ENCODE measurements at places on chromosomes 5 and 9.

- peak; percentile 20 for DNase-seq
Observed at GRCh38 chr5:149323621-149324205, 21.6 kb upstream of the GRPEL2 start.

- DNase-seq = peak; percentile 97
Observed at GRCh38 chr9:121725008-121725775, 73.8 kb downstream of the DAB2IP start.

- DNase-seq = no peak
Observed at GRCh38 chr5:162837155-162837554, 600.2 kb upstream of the CCNG1 start.

DNA sequence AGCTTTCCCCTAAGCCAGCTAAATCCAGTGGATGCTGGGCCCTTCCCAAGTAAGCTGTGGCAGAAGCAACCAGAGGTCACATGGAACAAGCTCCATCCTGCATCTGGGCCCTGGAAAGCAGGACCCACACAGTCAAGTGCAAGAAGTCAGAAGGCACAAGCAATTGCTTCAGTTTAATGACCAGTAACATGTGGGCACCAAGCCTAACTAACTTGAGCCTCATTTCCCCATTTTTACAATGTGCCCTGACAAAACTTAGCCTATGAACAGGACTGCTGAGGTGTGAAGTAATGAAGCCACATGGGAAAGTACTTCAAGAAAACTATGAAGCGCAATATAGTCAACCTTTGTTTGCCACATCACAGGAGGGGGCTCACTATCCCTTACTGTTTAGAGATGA lies 90.5 kb downstream of the TLE1 start:
- DNase-seq = no peak

GRCh38 chr9:79201636-79202035 lies 370.1 kb upstream of the TLE4 start:
- no peak for DNase-seq

GRCh38 chr5:171750311-171750788 lies 35.3 kb upstream of the SMIM23 start:
- no peak for DNase-seq

DNA sequence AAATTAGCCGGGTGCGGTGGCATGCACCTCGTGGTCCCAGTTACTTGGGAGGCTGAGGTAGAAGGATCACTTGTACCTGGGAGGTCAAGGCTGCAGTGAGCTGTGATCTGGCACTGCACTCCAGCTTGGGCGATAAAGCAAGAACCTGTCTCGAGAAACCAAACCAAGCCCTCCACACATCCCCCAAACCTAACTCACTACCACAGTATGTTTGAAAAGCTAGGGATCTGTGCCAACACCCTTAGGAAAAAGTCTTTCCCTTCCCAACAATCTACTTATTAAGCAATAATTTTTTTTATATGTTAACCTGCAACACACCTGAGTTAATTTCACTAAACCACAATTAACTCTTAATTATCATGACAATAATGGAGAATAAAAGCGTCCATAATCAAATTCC lies 2.2 kb downstream of the UBTD2 start:
- no peak for DNase-seq

DNA sequence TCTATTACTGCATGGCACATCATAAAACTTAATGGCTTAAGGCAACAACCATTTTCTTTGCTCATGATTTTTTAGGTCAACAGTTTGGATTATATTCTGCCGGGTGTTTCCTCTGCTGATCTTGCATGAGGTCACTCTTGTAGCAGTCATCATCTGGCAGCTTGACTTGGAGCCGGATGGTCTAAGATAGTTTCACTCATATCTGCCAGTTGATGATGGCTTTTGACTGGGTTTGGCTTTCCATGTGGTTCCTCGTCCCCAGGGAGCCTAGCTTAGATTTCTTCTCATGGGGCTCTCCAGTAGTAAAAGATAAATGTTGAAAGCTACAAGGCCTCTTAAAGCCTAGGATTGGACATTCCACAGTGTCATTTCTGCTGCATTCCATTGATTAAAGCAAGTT lies 27.4 kb downstream of the LNPEP start:
- DNase-seq = peak; percentile 72

DNA sequence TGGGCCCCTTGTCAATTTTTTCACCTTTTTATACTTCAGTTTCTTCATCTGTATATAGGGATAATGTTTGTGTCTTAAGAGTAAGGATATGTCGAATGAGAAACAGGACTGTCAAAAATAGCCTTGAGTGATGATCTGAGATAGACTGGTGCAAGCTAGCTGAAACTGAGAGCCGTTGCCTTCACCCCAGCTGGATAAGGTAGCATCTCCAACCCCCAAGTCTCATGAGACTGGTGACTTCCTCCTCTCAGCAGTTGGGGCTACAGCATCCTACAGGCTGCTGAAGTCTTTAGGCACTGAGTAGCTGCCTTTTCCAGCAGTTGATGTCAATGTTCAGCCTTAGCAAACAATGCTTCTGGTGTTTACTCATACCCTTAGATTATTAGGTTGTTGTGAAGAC lies 330.2 kb downstream of the OSTF1 start:
- no peak for DNase-seq

- no peak for DNase-seq
Observed at GRCh38 chr9:77679661-77680368, 31.7 kb upstream of the GNA14 start.

DNA sequence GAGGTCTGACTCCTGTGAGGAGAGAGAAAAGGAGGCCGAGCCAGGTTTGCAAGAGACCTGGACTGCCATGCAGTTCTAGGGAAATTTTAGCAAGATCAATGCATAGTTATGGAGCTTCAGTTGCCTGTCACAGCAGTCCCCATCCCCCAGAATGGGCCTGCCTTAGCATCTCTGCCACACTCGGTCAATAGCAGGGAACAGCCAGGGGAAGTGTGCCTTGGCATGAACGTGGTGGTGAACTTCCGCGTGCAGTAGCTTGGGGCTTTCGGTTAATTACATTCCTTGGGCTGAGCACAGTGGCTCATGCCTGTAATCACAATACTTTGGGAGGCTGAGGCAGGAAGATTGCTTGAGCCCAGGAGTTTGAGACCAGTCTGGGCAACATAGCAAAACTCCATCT lies 157.8 kb downstream of the TLE1 start:
- DNase-seq = no peak

DNA sequence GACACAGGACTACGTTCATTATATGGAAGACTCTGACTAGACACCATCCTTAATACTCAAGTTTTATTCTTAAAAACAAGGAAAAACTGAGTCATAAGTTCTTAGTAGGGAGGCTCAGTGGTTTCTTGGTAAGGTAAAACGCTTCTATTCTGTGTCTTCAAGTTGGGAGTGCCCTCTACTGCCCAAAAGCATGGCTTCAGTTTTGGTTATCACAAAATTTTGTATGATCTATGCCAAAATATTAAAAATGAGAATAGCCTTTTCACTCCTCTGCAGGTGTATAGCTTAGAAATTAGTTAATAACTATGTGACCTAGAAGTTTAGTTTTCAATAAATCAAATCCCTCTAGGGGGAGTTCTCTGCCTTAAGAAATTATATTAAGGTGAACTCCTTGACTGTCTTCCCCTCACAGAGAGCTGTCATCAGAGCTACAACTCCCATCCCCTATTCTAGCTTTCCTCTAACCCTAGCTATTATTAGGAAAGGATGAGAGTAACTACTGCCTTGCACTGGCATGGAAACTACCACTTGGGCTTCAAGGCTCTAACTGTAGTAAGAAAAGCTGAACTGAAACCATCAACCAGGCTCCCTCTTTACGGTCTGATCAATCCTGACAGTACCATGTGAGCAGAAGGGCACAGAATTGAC lies 189.7 kb downstream of the GNAQ start:
- no peak for DNase-seq

- DNase-seq = peak; percentile 59
Observed at GRCh38 chr5:153256-153655, 38.0 kb upstream of the LRRC14B start.

DNA sequence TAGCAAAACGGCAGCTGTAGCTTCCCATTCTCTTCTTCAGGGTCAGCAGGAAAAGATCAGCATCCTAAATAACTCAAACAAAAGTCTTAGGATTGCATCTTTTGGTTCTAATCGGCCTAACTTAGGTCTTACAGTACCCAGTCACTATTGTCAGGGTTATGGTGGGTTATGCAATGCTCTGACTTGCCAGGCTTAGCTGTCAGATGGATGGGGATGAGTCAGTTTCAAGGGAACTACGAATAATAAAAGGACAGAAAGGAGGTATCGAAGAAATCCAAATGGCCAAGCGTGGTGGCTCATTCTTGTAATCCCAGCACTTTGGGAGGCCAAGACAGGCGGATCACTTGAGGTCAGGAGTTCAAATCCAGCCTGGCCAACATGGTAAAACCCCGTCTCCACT lies 46.5 kb downstream of the PPP1R2B start:
- no peak for DNase-seq

DNA sequence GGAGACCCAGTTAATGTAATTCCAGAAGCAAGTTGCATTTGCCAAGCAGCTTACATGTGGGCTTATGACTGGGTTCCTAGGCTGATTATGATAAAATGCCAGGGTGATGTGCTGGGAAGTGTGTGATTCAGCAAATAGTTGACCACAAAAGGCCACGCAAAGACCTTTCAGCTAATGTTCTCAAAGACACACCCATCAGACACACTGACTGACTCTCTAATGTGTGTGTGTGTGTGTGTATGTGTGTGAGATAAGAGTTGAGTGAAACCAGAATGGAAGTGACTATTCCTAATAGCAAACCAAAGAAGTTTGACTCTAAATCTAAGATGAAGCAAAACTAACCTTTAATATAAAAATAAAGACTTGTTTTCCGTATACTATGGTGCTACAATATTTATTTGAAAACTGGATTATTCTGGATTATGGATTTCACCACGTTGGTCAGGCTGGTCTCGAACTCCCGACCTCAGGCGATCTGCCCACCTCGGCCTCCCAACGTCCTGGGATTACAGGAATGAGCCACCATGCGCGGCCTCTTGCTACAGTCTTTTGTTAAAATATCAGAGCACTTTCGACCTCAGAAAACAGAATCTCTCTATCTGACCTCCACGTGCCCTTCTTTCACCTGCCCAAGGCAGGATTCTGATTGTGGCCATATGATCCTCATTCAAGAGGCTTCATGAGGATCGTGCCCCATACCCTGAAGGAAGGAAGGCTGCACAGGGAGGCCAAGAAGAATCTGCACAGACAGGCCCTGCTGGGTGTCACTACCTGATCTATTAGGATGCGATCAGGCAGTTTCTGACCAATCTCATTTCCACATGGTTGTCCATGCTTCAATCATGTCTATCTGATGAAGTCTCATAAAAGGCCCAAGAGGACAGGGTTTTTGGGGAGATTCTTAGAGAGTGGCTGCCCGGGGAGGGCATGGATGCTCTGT lies 75.6 kb downstream of the USP20 start:
- DNase-seq = peak; percentile 99

DNA sequence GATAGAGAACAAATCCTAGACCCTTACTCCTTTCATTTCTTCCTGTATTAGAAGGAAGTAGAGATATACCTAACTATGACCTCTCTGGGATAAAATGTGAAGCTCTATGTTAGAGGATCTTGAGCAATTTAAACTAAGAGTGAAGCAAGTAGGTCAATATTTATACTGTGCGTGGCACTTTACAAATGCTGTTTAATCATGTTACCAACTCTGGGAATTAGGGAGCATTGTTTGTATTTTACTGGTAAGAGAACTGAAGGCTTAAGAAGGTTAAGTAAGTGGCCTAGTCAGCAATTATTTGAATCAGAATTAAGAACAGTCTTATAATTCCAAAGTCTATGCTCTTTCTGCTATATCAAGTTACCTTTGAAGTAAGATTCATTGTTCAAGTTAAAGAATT lies 12.0 kb downstream of the TNC start:
- DNase-seq = no peak

DNA sequence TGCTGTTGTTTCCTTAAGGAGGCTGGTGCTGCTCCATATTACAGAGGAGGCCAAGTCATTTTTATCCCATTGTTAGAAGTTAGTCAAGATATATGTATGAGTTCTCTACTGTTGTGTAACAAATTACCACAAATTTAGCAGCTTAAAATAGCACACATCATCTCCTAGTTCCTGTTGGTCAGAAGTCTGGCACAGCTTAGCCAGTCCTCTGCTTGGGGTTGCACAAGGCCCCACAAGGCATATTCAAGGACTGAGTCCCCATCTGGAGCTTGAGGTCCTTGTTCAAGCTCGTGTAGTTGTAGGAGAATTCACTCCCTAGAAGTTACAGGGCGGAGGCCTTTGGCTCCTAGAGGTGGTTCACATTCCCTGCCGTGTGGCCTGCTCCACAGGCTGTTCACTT lies 14.7 kb downstream of the MTAP start:
- DNase-seq = peak; percentile 57

GRCh38 chr5:73818357-73818756 lies 192.4 kb downstream of the ARHGEF28 start:
- peak; percentile 80 for DNase-seq

DNA sequence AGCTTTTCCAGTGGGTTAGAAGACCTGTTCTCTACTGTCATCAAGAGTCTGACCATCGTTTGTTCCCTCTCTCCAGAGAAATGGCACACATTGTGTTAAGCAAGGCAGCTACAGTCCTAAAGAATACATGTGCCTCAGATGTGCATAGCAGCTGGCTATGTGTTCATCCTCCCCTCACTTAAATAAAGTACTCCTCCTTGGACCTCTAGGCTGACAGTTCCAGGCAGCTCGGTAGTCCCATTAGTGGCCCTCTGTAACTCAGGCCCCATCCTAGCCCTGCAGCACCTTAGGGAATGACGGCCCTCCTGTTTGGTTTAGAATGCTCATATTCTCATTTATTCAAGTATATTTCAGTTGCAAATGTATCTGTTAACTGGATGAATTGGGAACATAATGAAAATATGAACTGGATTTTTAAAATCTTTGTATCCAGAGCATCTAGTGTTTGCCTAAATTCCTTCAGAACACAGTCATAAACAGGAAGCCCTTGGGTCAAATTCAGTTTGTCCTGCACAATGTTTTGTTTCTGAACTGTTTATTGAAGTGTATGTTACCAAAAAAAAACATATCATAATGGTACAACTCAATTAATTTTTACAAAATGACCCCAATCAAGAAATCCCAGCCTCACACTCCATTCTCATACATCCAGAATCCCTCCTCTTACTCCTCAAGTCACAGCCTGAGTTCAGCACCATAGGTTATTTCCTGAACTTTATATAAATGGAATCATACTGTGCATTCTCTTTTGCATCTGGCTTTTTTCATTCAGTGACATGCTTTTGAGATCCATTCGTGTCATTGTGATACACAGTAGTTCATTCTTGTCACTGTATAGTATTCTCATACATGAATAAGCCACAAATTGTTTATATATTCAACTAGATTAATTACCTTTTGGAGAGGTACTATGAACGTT lies 1.6 kb upstream of the ASPN start:
- DNase-seq = no peak

GRCh38 chr5:169980418-169981053 lies at the start of gene INSYN2B:
INSYN2B (minus strand) TSS chr5:169980495; CDS start chr5:169883898, 96,597 bp downstream.
- peak; percentile 88 for DNase-seq

Data from fibroblast of skin of right quadriceps (primary cell).